ENCODE measurements at places on chromosomes 16 and 17.

- DNase-seq: no peak
Measured at GRCh38 chr17:48296453-48296852, 133.6 kb downstream of the SKAP1 start.

- DNase-seq: no peak
Measured at GRCh38 chr16:65667011-65667578, 545.2 kb upstream of the CDH11 start.

- peak; percentile 27 for DNase-seq
Measured at GRCh38 chr17:28865946-28866752, 11.3 kb downstream of the ERAL1 start.

GRCh38 chr17:78019976-78020716 lies 61.6 kb downstream of the TNRC6C start:
- DNase-seq: no peak

- no peak for DNase-seq
Measured at GRCh38 chr17:56908001-56908542, 5.8 kb downstream of the TRIM25 start.

DNA sequence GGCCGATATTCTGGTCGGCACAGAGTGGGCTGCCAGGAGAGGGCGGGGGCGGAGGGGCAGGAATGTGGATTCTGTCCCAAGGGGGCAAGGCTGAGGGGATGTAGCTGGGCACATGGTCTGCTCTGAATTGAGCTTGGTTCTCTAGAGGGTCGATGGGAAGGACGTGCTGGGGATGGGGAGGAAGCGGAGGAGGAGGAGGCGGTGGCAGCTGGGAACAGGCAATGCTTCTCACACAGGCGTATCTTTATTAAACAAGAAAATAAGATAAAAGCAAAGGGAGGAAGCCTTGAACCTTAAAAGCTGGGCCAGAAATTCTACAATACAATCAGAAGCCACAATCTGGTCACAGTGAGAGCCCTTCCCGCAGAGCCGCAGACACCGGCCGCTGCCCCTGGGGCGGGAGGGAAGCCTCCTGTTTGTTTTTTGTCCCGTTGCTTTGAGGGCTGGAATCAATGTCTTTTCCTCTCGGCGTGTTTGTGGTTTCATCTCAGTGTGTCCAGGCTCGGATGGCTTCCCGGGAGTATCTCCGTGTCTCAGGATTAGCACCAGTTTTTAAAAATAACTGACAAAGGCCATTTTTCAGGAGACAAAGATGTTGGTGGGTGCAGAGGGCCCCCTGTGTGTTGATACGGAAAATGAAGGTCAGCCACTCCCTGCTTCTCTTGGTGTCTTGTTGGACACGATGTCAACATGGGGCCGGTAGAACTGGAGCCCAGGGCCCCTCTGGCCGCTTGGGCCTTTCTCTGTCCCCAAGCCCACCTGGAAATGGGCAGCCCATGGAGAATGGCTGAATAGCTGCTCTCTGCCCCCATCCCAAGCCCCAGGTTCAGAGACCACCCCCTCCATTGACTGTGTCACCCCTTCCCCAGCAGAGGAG lies 12.3 kb upstream of the SLC7A5 start:
- peak; percentile 71 for DNase-seq

DNA sequence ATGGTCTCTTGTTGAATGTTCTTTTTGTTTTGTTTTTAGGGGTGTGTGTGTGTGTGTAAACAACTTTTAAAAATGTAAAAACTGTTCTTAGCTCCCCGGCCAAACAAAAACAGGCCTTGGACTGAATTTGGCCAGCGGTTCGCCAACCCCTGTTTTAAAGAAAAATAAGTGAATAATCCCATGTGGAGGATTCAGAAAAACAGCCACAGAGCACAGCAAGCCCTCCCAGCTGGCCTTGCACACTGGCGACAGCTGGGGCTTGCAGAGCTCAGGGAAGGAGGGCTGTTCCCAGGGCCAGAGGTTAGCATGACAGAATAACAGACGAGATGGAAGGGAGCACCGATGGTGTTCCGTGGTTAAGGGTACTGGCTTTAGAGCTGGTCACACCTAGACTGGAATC lies 39.0 kb downstream of the EMP2 start:
- DNase-seq: no peak

DNA sequence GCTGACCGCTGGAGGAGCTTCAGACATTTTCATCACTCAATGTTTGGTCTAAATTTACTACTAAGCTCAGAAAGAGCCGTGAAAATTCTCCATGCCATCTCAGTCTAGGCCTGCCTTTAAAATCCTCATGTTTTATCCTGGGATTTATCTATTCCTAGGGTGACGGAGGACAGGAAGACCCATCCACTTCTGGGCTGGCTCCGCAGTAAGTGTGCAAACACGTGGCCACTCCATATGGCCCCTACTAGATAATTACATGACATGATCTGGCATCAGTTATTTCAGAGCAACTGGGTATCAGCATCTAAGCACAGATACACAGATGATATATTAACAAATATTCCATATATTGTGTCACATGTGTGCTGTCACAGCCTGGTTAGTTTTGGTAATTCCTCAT lies 77.8 kb upstream of the HS3ST4 start:
- DNase-seq: no peak

DNA sequence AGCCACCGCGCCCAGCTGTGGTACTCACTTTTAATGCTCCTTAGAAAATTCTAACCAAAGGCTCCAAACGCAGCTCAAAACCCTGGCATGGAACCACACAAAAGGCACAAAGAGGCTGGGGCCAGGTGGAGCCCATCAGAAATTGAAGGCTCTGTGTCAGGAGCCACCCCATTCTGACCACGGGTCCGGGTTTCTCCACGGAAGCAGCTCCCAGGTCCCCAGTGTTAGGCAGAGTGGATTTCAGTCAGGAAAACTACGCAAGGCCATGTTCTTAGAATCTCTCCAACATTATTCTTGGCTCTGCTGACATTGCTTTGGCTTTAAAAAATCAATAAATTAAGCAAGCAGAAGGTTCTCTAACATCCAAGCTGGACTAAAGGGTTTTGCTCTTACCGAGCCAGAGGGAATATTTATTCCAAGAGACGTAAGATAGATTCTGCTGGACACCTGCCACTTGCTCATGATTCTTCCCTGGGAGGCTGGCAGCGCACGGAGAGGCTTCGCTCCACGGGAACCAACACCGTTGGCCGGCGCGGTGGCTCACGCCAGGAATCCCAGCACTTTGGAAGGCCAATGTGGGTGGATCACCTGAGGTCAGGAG lies 93.5 kb downstream of the NXN start:
- no peak for DNase-seq

DNA sequence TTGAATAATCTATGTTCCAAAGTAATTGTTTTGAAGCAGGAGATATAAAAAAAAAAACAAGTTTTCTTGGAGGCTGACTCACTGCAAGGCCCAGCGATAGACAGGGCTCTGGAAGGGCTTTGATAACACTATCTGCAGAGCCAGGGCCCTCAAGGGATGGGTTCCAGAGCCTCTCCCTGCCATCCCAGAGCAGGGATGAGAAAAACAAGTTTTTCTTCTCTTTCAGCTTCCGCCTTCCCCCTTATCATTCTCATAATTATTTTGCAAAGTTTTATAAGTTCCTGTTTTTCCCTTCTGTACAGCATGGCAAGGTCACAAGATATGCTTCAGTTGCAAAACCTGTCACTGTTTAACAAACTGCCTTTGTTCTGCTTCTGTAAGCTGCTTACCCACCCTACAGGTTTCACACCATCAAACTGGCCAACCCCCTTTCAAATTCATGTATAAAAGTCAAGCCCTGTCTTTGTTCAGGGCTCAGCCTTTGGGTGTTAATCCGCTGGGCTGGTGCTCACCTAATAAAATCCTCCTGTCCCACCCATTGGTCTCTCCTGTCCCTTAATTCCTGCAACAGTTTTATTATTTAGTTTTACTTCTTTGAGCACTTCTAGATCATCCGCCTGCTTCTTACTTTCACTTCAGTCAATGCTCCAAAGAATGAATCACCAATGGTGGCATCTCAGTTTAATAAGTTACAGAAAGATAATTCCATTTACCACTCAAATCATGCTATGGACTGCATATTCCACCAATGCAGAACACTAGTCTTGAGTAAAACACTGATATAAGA lies 5.6 kb upstream of the THUMPD1 start:
- DNase-seq: no peak

GRCh38 chr16:88545781-88546180 lies 24.4 kb upstream of the ZC3H18 start:
- no peak for DNase-seq

GRCh38 chr16:1311212-1311737 lies 1.8 kb downstream of the UBE2I start:
- DNase-seq: no peak

DNA sequence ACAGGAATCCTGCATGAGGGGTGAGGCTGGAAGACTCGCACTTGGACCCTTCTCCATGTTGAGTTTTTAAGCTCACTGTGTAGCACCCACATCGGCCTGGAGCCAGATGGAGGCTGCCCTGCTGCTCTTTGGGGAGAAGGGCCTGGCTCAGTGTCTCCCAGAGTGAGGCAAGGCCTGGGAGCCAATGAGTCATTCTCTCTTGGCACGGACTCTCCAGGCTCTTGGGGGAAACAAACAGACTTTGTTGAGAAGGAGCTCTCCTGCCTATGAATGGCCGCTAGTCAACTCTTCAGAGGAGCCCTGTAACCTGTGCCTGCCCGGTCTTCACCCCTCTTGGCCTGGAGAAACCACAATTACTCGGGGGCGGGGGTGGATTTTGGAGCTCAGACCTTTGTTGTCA lies 50.8 kb upstream of the MAF start:
- DNase-seq: no peak

DNA sequence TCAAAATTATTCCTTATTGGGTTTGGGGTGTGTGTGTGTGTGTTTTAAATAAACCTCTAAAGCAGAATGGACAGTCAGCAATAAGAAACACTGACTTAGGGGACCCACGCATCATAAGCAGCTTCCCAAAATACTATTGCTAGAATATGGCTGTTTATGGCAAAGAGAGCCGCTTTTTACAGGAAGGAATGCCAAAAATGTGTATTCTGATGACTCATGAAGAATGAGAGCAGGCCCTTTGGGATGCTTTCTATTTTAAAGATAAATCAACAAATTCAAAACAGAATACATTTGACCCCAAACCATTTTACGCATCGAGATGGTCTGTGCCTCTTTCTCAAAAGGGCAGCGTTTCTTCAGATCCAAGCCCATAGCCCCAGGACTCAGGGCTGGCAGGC lies 37.5 kb downstream of the ARHGAP17 start:
- DNase-seq: no peak

DNA sequence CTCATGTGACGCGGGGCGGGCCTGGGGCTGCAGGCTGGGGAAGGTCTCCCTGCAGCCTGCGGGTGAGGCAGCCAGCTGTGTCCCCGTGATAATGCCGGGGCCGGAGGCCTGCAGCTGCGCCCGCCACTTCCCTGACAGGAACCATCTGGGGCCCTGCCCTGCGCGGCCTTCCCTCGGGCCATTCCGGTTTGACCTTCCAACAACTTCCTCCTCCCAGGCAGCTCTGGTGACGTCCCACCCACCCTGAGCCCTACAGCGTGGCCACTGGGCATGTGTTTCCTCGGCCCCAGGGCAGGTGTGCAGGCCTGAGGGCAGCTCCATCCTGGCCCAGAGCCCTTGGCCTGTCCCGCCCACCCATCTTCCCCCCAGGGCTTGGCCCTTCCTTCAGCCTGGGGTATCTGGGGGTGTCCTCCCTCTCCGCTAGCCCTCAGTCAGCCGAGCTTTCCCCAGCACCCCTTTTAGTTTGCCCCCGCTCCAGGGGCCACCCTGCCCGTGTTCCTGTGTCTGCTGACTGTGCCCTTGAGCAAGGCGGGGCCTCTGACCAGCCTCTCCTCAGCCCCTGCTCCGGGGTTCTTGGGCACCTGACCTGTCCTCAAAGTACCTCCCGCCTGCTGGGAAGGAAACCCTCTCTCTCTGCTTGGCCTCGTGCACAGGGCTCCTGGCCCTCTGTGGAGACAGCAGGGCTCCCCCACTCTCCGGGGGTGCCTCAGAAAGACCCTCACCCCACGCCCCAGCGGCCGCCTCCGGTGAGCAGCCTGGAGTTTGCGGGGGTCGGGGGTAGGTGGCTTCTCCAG lies at the start of gene CBFA2T3:
TSS of gene CBFA2T3 (minus strand) at position 190 of the 794 bp plus-strand sequence. CDS start 400 bp downstream, outside the sequence.
- DNase-seq: no peak

DNA sequence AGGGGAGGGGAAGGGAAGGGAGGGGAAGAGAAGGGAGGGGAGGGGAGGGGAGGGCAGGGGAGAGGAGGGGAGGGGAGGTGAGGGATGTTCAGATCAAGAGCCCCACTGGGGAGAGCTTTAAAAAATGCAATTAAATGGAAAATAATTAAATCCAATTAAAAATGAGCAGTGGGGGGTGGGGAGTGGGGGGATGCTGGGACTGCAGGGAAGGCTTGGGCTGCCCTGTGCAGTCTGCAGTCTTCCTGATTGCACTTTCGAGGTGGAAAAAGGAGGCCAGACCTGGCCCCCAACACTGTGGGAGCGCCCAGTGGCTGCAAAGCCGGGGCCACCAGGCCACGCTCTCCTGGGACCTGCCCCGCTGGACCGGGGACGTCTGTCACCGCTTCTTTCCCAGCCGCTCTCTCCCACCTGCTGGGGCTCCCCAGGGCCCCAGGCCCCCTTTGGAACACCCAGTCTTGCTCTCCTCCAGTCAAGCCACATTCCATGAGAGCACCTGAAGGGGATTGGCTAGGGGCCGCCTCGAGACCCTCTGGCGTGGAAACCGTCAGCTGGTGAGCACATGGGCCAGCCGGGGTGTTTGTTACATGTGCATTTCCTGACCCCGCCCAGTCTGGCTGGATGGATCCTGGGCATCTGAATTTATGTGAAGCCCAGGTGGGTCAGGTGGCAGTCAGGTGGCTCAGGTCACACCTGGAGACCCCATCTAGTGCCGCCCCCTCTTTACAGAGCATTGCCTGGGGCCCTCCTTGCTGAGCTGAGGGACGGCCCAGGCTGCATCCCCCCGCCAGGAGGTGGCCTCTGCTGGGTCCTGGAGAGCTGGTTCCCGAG lies 37.6 kb upstream of the CBFA2T3 start:
- DNase-seq: no peak
